RWPE1 (cell line): ENCODE measurements at places on chromosomes 1 and 21.
A peak's percentile ranks its signal among the peaks of the same experiment; 100 is the strongest.

GRCh38 chr21:29465546-29465945, 166.8 kb downstream of the BACH1 start:
- no peak for DNase-seq

- DNase-seq = no peak
Observed at GRCh38 chr1:54968551-54968950, 11.9 kb upstream of the TMEM61 start.

DNA sequence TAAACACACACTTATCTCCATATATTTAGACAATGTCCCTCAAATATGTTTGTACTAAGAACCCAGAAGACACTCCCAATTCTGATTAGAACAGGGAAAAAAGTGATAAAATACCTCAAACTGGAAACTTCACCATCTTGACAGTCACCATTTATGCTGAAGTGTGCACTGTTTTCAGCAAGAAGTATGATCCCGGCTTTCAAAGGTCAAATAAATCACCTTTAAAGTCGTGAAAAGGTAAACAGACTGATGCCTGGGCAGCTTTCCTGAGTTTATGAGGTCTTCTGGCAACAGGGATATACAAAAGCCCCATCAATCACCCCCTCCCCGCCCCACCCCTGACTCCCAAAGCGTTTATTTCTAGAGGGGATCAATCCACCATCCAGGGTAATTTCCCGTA, 37.9 kb downstream of the HLX start:
- DNase-seq = no peak

DNA sequence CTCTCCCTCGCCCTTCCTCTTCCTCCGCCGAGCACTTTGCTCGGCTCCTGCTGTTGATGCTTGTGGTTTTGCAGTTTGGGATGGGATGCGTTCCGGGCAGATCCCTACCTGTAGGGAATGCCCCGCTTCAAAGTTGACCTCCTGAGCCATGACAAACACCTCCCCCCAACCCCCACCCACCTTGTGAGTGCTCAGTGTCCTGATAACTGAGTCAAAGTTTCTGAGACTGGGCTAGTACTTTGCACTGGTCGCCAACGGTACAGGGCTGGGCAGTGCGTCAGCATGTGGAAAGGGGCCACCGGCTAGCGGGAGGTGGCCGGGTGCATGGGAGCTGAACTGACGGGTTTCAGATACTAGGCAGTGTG, 771 bp downstream of the RABGAP1L start:
- peak; percentile 48 for DNase-seq

DNA sequence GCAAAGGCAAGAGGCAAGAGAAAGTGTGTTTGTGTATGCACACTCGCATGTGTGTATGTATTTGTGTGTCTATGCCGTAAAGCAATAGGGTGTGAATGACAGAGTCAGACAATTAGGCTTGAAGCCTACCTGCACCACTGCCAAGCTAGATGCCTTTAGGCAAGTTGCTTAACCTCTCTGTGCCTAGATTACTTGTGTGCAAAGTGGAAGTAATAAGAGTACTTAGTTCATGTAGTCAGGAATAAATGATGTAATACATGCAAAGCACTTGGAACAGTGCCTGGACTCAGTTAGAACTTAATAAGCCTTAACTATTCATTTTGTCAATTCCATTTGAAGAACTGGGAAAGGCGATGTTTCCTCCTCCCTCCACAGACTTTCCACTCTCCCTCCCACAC, 31.7 kb downstream of the LAMB3 start:
- no peak for DNase-seq

DNA sequence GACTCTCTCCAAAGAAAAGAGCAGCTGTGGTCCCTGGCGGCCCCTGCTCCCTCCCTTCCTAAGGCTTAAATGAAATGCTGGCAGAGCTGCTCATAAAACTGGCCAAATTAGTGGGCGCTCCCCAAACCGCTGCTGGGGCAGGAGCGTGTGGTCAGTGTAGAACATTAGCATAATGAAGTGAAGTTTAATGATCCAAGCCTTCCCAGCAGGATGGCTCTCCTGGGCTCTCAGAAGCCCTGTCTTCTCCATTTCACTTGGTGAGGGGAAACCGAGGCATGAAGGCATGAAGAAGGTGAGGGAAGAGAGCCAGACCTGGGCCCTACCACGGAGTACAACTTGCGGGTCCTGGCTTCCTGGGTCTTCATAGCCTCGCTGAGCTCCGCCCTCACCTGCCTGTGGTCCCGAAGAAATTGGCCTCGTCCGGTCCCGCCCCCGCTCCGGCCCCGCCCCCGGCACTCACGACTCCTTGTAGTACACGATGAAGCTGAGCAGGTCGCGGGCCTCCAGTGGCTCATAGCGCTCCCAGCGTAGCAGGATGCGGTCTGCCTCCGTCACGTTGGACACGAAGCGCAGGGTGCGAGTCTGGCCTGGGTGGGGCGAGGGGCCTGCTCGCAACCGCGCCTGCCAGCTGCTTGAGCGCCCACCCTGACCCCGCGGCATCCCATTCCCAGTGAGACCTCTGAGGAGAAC, 10.3 kb downstream of the INSRR start:
- DNase-seq = no peak

DNA sequence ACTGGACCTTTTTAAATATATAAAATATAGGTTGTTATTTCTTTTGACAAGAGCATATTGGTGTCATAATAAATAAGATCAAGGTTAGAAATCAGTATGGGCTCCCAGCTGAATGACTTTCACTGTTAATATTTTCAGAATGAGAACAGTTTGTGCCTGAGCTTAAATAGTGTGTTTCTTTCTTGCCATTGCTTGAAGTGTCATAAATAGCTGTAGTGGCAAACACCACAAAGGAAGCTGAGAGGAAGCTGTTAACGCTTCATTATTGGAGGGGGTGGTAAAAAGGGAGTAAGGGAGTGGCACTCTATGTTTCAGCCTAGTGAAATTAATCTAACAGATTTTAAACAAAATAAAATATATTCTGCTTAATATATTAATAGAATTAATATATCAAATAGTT, 1089.8 kb upstream of the NCAM2 start:
- DNase-seq = no peak

DNA sequence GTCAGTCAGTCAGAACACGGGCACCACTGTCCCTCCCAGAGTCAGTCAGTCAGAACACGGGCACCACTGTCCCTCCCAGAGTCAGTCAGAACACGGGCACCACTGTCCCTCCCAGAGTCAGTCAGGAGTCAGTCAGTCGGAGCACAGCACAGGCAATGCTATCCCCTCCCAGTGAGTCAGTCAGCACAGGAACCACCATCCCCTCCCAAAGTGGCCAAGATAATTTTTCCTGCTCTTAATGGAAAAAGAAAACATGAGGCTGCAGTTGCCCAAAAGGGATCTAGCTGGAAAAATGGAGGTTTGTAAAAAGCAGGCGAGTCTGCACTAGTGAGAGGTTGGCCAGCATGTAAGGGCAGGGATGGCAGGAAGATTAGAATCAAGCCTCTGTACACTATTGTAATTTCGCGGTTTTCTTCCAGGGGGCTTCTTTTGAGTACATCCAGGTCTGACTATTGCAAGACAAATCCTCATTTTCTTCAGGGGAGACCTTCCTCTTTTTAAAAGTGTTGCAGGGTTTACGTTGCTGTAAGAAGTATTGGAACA, 213.8 kb downstream of the SIPA1L2 start:
- DNase-seq = peak; percentile 20

GRCh38 chr21:32403201-32403777, 9.2 kb upstream of the EVA1C start:
- DNase-seq = peak; percentile 51

GRCh38 chr1:47424336-47424982, 8.4 kb downstream of the FOXE3 start:
- DNase-seq = peak; percentile 73

DNA sequence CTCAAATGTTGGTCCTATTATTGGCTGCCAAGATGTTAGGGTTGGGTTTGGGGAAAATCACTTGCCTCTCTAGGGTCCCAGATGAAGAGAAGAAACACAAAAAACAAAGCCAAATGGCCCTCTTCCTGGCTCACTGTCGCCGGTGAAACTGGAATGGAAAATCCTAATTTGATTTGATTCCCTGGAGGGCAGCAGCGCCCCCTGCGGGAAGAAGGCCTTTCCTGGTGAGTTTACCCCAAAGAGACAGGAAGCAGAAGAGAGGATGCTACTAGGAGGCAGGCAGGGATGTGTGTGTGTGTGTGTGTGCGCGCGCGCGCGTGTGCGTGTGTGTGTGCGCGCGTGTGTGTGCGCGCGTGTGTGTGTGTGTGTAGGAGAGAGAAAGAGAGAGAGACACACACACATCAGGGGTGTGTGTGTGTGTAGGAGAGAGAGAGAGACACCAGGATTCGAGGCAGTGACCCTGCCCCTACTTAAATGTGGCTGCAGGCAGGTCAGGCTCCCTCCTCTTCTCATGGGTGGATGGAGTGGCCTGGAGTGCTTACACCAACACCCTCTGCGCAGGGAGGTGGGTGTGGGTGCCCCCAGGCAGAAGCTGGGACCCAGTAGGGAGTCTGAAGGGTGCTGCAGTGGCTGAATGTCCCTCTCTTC, 3.1 kb upstream of the SELENON start:
- DNase-seq = peak; percentile 70

DNA sequence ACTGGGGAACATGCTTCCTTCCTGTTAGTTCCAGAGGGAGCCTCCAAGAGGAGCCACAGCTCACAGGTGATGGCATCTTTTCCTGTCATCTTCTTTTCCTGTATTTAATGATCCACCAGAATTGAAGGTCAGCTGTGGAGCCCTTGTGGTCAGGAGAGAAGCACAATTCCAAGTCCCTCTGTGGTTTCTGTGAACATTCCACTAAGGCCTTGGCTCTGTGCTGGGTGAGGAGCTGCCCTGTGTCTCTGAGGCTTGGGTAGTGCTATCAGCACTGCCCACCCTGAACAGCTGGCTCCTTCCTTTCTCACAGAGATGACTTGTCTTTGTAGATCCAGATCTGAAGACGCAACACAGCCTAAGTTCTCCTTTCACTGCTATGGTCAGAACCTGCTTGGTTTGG, 141.9 kb upstream of the MAP1LC3C start:
- DNase-seq = no peak

DNA sequence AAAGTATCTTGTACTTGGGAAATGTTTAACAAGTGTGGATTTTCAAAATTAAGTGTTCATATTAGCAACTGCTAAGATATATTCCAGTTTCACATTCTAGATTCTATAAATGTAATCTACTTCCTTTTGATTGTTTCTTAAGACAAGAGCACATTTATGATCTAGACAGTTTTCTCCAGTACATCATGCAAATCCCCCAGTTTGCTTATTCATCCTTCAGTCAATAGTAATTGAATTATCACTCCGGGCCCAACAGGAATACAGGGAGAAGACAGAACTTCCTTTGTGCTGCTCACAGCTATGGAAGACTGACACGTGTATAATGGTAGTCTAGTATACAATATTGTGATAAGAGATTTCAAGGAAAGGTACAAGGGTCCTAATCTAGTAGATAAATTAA, 14.5 kb downstream of the PLA2G4A start:
- DNase-seq = no peak

GRCh38 chr1:236942431-236942830, 61.8 kb downstream of the MT1HL1 start:
- no peak for DNase-seq

DNA sequence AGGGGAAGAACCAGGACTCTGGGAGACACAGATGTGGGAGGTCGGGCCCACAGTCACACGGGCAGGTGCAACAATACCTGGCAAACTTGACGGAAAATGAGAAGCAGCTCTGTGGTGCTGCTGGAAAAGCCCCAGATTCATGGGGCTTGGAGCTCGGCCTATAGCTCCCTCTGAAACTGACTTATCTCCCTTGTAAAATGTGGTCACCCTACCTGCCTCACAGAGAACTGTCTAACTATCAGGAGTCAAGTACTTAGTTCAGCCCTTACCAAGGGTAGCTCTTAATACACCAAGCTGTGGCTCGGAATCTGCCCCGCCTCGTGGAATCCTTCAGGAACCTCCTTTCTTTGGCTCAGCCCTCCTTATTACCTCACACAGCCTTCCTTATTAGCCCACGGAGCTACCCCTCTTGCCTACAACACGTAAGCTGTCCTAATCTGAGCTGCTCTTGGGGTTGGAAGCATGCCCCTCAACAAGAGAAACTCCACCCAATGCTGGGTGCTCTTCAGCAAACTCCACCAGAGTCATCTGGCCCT, 68.9 kb downstream of the MRPL37 start:
- DNase-seq = no peak

- peak; percentile 92 for DNase-seq
Observed at GRCh38 chr1:155063550-155064110, at the start of gene EFNA4. TSS of gene EFNA4 (plus strand) at chr1:155063740. CDS start at chr1:155063824, 84 bp downstream.

DNA sequence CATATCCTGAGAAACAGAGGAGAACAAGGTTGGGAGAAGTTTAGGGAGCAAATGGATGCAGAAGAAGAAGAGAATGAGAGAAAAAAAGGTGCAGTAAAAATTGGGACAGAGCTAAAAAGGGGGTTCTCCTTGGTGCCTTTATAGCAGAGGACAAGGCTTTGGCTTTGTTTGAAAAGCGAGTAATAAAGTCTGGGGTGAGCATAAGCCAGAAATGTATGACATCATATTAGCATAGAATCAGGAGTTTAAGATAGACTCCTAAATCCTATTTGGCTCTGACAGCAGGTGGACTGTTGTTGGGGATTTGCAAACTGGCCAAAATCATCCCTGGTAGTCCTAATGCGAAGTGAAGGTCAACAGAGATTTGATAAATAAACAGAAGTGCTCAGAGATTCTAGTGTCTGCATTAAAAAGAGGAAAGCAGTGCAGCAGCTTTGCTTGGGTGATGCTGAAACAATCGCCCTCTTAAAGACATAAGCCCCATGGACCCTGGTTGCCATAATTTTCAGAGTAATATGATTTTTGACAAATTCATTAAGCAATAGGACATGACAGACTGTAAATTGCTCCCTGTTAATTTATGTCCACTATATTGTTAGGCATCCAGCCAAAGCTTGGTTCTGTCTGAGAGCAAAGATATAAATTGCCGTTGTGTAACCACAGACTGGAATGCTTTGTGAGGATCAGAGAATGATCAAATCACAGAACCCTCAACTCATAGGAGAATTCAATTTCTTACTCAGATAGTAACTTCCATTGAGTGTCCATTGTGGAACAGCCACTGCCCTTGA, 385.0 kb upstream of the NFIA start:
- DNase-seq = no peak
